ENCODE measurements at places on chromosomes 2 and 18. TPM values are rescaled to one million over a fixed set of nuclear protein-coding genes. Genes with fewer than 3 reads are reported as not detected.

SCG2 gene
- polyA plus RNA-seq: 0.44 TPM

CYBRD1 gene
- 39.3 TPM for polyA plus RNA-seq

KIAA2012 gene
- 0.07 TPM for polyA plus RNA-seq

MC5R gene
- polyA plus RNA-seq: 0.17 TPM
